CD4-positive, alpha-beta T cell treated with Interleukin-4 for 1 hour (primary cell): ENCODE measurements at places on chromosomes 16 and 17.

GRCh38 chr16:85853547-85854545, 45.1 kb upstream of the IRF8 start:
- DNase-seq, result no peak

GRCh38 chr16:85970016-85970733, 71.2 kb downstream of the IRF8 start:
- no peak for DNase-seq

DNA sequence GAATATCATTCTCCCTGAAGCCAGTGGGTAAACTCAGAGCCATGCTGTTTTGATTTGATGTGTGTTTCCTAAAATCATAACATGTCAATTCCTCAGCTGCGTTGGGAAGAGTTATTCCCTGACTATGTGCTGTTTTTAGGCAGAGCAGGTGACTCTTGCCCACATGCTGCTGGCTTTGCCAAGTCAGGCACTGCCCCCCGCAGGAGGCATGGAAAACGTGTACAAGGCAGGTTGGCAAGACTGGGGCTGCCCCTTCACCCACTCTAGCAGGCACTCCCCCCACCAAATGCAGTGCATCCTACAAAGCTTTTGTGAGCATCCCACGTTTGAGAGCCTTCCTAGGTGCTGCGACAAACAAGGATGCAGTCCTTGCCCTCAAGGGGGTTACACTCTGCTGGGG, 38.3 kb upstream of the NAT9 start:
- DNase-seq, result no peak

DNA sequence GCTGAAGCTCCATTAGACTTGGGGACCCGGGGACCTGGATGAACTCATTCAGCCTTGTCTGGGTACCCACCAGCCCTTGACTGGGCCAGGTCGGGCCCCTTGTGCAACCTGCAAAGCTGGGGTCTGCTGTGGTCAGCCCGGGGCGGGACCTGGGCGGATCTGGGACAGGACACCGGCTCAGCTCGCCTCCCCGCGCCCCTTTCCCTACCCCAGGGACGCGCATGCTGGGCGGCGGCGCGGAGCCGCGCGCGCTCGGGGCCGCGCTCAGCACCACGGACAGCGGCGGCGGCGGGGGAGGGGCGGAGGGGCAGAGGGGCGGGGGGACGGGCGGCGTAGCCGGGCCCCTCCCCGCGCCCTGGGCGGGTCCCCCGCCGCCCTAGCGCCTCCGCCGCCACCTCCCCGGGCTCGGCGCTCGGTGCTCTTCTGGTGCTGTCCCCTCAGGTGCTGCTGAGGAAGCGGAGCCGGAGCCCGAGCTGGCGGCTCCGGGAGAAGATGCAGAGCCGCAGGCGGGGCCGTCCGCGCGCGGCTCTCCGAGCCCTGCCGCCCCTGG, 7.4 kb downstream of the ACD start:
- DNase-seq, result no peak

- DNase-seq, result no peak
Measured at GRCh38 chr17:2899906-2900305, 103.7 kb downstream of the RAP1GAP2 start.

GRCh38 chr17:56902348-56902747, 11.5 kb downstream of the TRIM25 start:
- DNase-seq, result no peak

GRCh38 chr16:69286941-69287713, 24.0 kb upstream of the VPS4A start:
- peak; percentile 75 for DNase-seq

DNA sequence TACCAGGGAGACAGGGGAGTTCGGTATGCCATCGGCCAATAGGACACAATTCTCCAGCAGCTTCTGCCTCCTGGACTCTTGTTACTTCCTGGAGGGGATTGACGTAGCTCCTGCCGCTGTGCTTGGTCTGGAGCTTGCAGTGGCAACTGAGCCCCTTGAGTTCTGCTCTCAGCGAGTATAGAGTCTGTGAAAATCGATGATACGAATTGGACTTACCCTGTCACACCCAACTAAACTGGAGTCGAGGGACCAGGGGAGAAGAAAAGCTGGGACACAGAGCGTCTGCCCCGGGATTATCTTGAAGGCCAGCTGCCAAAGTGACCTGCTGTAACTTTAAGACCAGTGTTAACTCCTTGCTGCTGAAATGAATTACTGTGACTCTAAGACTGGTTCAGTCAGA, 22.2 kb downstream of the SEC14L1 start:
- no peak for DNase-seq

- no peak for DNase-seq
Measured at GRCh38 chr16:3864562-3864961, 16.0 kb downstream of the CREBBP start.

GRCh38 chr17:7590743-7591142, 849 bp upstream of the SOX15 start:
- no peak for DNase-seq

- no peak for DNase-seq
Measured at GRCh38 chr17:82633343-82633742, 14.9 kb downstream of the WDR45B start.

DNA sequence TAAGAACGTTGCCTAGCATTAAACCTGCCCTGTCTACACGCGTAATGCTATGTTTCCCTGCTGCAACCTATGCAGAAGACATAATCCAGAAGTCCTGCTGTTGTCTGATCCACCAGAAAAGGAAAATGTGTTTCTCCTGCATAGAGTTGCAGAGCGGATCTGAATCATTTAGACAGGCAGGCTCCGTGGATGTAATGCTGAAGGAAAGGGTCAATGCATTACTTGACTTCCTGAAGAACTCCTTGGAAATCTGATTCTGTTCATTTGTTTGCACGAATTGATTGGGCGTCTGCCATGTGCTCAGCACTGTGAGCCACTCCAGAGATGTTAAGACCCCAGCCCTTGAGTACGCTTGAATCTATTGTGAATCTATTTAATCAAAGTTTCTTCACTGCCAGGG, 83.4 kb downstream of the FOXL1 start:
- DNase-seq, result no peak

GRCh38 chr17:7340179-7340578, 3.9 kb downstream of the ACAP1 start:
- DNase-seq, result no peak

DNA sequence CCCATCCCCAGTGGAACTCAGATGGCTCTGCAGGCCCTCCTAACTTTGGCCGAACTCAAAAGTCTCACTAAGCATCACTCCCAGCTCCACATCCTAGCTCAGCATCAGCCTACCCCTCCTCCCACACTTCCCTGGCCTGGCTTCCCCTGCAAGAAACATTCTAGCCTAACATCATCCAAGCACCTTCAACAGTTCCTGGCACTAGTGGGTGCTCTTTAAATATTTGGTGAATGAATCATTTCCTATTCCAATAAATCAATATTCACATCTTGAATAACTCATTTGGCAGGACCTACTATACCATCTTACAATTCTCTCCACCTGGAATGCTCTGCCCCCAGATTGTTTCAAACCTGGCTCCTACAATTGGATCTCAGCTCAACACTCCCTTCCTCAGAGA, 11.0 kb upstream of the BBS2 start:
- DNase-seq, result no peak

GRCh38 chr16:79253100-79253631, 347.4 kb downstream of the MAF start:
- DNase-seq, result no peak

GRCh38 chr17:22703204-22703603, 1010.9 kb downstream of the KCNJ18 start:
- DNase-seq, result no peak

- no peak for DNase-seq
Measured at GRCh38 chr17:57357830-57358430, 101.6 kb downstream of the MSI2 start.

DNA sequence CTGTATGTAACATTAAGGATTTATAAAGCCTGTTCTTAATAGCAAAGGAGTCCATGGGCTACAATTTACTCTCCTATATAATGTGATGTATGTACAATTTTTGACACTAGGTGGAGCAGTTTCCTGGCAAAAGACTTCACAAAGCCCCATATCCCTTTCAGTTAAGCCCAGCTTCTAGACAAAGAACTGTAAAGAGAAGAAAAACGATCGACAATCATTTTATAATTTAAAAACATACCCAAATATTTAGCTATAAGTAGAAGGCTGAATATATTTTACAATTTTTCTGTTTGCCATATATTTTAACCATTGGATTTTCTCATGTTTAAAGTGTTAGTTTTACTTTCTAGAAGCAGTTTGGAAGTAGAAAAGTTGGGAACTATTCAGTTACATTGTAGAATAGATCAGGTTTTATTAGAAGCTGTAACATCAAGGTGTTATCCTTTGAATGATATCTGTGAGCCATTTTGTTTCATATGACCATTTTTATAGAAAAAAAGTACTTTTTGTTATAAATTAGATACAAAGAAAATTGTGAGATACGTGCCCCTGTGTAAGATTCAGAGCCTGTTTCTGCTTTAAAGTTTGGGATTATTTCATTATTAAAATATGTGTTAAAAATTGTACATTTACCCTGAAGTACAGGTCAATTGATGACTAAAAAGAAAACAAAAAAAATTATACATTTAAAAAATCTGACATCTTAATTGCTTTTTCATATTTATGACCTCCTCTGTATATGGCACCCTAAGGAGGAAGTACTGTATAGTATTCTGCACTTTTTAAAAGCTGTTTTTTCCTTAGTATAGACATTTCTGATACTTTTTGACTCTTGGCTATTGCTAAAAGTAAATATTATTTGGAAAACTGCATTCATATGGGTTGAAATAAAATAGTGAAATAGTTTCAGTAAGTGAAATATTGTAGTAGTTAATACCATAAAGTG, 46.3 kb downstream of the VMP1 start:
- peak; percentile 33 for DNase-seq

GRCh38 chr17:60598001-60598736, 1.8 kb upstream of the PPM1D start:
- no peak for DNase-seq

GRCh38 chr17:55454906-55455474, 33.4 kb upstream of the MMD start:
- no peak for DNase-seq

GRCh38 chr17:34656801-34657200, 77.4 kb downstream of the TMEM132E start:
- DNase-seq, result no peak
